ENCODE measurements at places on chromosomes 7 and 10.

DNA sequence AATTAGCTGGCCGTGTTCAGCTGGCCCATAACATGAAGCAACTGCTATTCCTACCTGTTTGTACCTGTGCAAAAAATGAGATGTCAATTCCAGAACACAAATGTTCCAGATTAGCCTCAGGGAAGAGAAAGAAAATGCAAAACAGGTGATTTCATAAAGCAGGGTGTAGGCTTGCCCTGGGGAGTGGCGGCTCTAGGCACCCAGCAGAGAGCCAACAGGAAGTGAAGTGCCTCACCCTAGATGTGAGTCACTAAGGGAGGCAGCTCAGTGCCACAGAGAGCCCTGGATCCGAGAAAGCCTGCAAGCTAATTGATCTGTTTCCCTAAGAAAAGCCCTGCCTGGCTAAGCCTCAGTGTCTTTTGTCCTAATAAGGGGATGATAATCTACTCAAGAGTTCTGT is 240.0 kb downstream of the ARHGAP21 start:
- no peaks in the 10 kb centered on the region for H3K4me1 ChIP-seq
- no peaks in the 10 kb centered on the region for H3K36me3 ChIP-seq
- peaks cover 22% of the 10 kb centered on the region for H3K27me3 ChIP-seq
- no peak overlapping the region for H3K4me3 ChIP-seq

DNA sequence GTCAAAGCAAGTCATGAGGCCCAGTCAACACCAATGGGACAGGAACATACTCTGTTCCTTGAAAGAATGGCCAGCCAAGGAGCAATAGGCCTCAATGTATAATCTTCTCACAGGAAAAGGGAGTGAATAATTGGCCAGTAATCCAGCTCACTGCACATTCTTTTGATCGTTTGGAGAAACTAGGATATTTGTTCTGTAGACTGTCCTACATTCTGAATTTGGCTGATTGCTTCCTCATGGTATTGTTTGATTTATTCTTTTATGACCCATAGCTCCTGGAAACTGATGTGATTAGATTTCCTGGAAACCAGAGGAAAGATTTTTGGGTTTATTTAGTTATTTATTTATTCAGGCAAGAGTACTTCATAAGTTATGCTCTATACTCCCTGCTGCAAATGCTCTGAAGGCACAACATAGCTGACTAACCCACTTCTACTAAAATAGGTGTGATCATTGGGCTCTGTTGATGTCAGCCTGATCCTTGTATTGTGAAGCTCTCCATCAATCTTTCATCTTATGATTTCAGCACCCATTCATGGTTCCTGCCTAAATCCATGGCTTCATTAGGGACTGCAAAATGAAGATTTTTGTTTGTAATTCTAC is 745.2 kb downstream of the SUGCT start:
- no peaks in the 10 kb centered on the region for H3K27me3 ChIP-seq
- H3K36me3 ChIP-seq: no peaks in the 10 kb centered on the region
- no peaks in the 10 kb centered on the region for H3K4me1 ChIP-seq
- H3K4me3 ChIP-seq: no peak overlapping the region

- DNase-seq: no peak
- no peak overlapping the region for H3K4me3 ChIP-seq
Observed at GRCh38 chr7:30627026-30627425, 32.3 kb downstream of the GARS1 start.

- peaks cover 58% of the 10 kb centered on the region for H3K36me3 ChIP-seq
- H3K27me3 ChIP-seq: no peaks in the 10 kb centered on the region
- no peak overlapping the region for H3K4me3 ChIP-seq
- no peak for DNase-seq
Observed at GRCh38 chr10:103447187-103447586, 5.0 kb downstream of the CALHM2 start.

GRCh38 chr7:23234569-23235296 is 11.8 kb upstream of the GPNMB start:
- no peaks in the 10 kb centered on the region for H3K36me3 ChIP-seq
- peak overlapping the region; percentile 52 for H3K27ac ChIP-seq
- no peak for DNase-seq
- peaks cover 1% of the 10 kb centered on the region for H3K4me1 ChIP-seq
- H3K4me3 ChIP-seq: peak overlapping the region; percentile 65

GRCh38 chr7:47188653-47189315 is 393.1 kb downstream of the TNS3 start:
- no peak overlapping the region for H3K27ac ChIP-seq
- H3K4me3 ChIP-seq: no peak overlapping the region
- no peak for DNase-seq
- H3K4me1 ChIP-seq: peaks cover 1% of the 10 kb centered on the region

DNA sequence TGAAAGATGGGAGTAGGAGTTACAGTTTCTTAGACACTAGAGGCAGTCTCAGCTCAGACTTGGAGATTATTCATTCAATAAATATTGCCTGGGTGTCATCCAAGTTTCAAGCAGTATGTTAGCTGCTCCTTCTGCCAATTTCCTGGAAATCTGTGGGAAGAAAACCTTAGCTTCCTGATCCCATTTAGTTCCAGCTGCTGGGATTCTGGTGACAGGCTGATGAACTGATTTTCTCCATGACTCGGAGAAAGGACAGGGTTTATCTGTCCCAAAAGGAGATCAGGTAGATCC is 95.8 kb downstream of the CLEC2L start:
- H3K27ac ChIP-seq: no peak overlapping the region
- no peaks in the 10 kb centered on the region for H3K27me3 ChIP-seq
- H3K36me3 ChIP-seq: peaks cover 9% of the 10 kb centered on the region
- no peaks in the 10 kb centered on the region for H3K4me1 ChIP-seq

DNA sequence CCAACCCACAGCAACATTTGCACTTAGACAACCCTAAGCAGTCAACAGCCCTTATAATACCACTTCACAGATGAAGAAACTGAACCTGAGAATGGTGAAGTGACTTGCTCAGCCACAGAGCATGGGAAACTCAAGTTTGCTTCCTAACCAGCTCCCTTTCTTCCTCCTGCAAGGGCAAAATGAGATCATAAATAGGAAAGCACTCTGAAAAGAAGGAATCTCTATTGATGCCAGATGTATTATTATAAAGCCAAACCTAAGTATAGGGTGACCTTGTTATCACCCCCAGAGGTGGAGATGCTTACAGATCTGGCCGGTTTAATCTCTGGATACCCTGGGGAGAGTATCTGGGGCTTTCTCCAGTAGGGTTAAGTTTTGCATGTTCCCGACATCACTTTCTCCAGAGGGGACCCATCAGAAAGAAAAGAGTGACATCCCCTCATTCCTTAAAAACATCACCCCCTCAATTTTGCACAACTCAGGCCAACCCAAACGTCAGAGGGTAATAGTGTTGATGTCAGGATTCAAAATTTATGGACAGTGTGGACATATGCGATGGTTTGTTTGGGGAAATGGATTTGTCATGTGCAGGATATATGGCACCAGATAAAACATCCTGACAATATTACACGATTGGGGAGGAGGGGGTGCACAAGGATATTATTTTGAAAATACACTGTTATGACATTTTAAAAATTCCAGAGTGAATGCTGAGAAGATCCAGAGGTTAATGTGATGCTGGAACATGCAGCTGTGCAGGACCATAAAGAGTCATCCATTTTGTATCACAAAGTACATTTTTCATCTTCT is 24.0 kb upstream of the XPNPEP1 start:
- H3K27ac ChIP-seq: no peak overlapping the region
- H3K27me3 ChIP-seq: no peaks in the 10 kb centered on the region
- no peak for DNase-seq
- peaks cover 34% of the 10 kb centered on the region for H3K4me1 ChIP-seq

GRCh38 chr7:53604201-53604600 is 568.8 kb downstream of the POM121L12 start:
- no peaks in the 10 kb centered on the region for H3K27me3 ChIP-seq
- no peaks in the 10 kb centered on the region for H3K4me1 ChIP-seq
- no peak overlapping the region for H3K4me3 ChIP-seq
- no peak overlapping the region for H3K27ac ChIP-seq
- no peaks in the 10 kb centered on the region for H3K36me3 ChIP-seq
- no peak for DNase-seq

- peaks cover 4% of the 10 kb centered on the region for H3K4me1 ChIP-seq
- H3K27ac ChIP-seq: no peak overlapping the region
Observed at GRCh38 chr10:64041989-64042490, 520.8 kb downstream of the REEP3 start.

All from effector memory CD8-positive, alpha-beta T cell (primary cell).